Inflammatory macrophage treated with lipopolysaccharide for 4 hours (primary cell): ENCODE measurements at places on chromosomes 6 and 20.

GRCh38 chr20:49833483-49833882 lies 20.9 kb downstream of the SLC9A8 start:
- no peak for DNase-seq

GRCh38 chr6:108805611-108806167 lies 42.5 kb upstream of the ARMC2 start:
- peak; percentile 60 for DNase-seq

DNA sequence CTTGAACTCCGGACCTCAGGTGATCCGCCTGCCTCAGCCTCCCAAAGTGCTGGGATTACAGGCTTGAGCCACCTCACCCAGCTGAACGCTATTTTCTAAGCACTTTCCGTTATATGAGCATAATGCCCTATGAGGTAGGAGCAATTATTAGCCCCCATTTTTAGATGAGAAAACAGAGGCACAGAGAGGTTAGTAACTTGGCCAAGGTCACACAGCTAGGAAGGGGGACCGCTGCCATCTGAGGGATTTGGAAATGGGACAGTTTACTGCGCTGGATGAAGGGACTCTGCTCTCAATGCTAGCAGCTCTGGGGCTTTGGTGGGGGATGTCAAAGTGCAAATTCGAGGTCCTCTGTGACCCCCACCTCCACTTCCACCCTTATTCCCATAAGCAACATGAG lies 62.5 kb downstream of the BCAS4 start:
- no peak for DNase-seq

GRCh38 chr6:112939563-112939962 lies 592.4 kb downstream of the RFPL4B start:
- DNase-seq: no peak

GRCh38 chr20:14740380-14740779 lies 403.0 kb upstream of the FLRT3 start:
- DNase-seq: no peak

- DNase-seq: no peak
Measured at GRCh38 chr6:169240591-169241390, 12.9 kb downstream of the THBS2 start.

GRCh38 chr6:116301104-116301503 lies 21.4 kb upstream of the TSPYL1 start:
- no peak for DNase-seq
